ENCODE measurements at places on chromosomes 1 and 21.

GRCh38 chr21:32819694-32820093 is 48.1 kb upstream of the PAXBP1 start:
- no peak for DNase-seq

GRCh38 chr21:45055861-45056260 is 18.5 kb upstream of the ADARB1 start:
- no peak for DNase-seq

DNA sequence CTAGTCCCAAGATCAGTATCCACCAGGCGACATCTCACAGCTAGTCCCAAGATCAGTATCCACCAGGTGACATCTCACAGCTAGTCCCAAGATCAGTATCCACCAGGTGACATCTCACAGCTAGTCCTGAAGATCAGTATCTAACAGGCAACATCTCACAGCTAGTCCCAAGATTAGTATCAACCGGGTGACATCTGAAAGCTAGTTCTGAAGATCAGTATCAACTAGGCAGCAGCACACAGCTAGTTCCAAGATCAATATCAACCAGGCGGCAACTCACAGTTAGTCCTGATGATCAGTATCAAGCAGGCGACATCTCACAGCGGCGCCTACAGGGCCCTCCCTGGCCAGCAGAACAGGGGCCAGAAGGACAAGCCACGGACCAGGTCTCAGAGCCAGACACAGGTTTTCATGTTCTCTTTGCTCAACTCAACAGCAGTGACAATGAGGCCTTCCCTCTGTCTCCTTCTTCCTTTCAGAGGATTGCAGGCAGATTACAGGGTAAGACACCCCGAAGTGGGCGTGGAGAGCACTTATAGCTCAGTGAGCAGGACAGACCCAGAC is 32.5 kb downstream of the NPHP4 start:
- no peak for DNase-seq

- no peak for DNase-seq
Measured at GRCh38 chr21:39048064-39048463, 135.2 kb downstream of the PSMG1 start.

DNA sequence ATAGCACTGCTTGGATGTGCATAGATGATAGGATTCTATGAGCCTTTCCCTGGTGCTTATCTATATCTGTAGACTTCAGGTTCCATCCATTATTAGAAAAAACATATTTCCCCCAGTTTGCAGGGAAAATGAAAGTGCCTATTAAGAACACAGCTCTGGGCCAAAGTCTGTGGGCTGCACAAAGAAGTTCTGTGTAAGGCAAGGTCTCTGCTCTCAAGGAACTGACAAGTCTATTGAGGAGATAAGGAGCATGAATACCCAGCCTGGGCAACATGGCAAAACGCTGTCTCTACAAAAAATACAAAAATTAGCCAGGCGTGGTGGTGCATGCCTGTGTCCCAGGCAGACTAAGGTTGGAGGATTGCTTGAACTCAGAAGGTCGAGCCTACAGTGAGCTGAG is 22.3 kb upstream of the SDE2 start:
- DNase-seq: no peak

DNA sequence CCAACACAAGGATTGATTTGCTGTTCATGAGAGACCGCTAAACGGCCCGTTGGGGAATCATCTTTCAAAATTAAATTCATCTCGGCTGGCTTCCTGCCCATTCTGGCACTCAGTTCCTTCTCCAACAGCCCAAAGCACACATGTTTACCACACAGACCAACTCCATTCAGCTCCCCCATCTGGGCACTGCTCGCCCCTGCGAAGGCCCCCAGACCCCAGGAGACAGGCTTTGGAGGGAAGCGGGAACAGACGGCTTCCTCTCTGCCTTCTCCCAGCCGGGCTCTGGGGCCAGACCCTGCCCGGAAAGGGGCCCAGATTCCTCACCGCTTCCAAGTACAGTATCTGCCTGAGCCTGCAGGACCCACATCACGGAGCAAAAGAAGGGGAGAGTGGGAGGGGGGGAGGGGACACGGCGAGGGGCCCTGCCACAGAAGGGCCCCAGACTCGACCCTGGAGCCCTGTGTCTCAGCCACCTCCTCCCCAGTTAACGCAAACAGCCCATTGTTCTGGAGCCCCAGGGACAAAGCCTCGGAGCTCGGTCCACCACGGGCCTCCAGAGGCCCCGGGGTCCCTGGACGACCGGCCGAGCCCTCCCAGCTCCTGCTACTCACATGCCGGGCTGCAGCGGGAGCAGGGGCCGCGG is 660 bp downstream of the MEGF6 start:
- DNase-seq: no peak

DNA sequence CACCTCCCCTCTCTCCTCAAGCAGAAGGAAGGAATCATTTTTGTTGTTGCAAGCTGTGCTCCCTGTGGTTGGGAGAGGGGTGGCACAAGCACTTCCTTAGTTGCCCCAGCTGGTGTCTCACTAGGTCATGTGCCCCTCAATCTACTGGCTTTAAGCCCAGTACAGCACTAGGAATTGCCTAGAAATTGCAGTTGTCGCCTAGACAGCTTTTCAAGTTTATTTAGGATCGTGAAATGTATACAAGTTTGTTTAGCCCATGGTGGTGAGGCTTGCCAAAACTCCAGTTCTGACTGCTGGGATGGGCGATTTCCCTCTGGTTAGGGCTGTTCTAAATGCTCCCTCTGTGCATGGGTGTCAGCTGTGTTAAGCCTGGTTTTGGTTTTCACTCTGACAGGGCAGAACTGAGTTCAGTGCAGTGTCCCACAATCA is 126.8 kb upstream of the ZNF644 start:
- DNase-seq: no peak

DNA sequence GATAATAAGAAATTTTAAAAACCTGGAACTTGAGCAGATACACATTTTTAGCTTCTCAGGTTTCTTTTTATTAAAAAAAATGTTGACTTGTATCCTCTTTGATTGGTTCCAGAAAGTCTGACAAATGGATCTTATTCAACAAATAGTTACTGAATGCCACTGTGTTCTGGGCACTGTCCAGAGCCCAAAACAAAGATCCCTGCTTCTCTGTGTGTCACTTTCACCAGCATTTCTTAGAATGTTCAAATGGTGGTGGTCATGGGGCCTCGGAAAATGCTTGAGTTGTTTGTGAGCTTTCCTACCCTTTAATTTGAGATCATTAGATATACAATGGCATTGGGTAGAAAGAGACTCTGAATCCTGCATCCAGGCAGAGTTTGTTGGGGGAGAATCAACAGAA is 19.9 kb downstream of the ACTN2 start:
- DNase-seq: no peak

- no peak for DNase-seq
Measured at GRCh38 chr1:37797750-37798345, 4.2 kb downstream of the MANEAL start.

GRCh38 chr1:63921359-63921758 is 147.5 kb downstream of the ROR1 start:
- DNase-seq: no peak

- no peak for DNase-seq
Measured at GRCh38 chr1:115183721-115184259, 94.5 kb upstream of the TSPAN2 start.

GRCh38 chr1:172581779-172582178 is 48.8 kb downstream of the SUCO start:
- DNase-seq: no peak

- DNase-seq: no peak
Measured at GRCh38 chr1:14726606-14727005, 128.1 kb downstream of the KAZN start.

DNA sequence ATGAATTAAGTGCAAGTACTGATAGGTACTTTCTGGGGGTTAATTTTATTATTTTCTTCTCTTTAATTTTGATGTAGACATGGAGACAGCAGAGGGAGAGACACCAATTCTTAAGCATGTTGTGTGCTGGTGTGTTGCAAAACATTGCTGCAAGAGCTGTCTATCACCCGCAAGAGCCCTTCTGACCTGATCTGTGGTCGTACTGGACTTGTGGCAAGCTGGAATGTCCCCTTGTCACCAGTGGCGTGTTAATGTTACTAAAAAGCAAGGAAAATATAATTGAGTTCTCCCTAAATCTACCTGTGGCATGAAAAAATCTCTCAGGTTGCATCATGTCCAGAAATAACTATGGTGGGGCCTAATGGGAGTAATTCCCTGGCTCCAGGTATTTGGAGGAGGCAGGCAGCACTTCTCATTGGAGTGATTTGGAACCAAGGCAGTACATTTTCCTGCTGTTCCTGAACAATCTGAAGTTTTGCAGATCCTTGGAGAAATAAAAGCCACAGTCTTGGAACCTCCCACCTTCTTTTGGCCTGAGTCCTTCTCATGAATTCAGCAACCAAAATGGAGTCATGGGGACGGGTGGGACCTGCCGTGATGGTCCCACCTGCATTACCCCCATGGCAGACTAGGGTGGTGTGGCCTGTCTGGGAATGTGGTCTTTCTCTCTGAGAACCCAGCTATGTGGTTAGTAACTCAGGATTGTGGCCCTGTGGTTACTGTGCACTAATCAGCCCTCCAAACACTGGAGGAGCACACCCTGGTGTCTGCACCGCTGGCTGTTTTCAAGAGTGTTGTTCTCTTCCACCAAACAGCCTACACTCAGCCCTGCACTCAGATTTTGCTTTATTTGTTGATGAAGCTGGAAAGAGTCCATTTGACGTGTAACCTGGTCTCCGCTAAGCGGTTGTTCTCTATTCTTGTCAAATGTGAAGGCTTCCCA is 57.4 kb downstream of the GALNT2 start:
- no peak for DNase-seq

GRCh38 chr21:15627011-15627410 is 102.8 kb upstream of the USP25 start:
- no peak for DNase-seq
